Non-pigmented ciliary epithelial cell (primary cell): ENCODE measurements at places on chromosomes 3 and 15.

DNA sequence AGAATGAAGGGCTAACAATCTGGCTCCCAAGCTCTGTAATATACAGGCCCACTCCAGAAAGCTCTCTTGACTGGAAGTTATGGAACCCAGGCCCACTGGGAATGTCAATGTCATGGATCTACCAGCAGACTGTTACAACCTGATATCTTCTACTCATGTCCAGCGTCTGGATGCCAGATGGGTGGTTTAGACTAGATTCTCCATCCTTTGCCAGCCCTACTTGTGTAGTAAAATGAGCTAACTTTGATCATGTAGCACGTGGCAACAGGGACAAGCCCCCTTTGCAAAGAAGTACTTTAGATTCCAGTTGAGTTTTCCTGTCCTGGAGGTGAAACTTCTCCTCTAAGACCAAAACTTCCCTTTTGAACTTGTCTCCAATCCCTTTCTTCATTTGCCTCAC lies 55.1 kb downstream of the HEG1 start:
- DNase-seq, result no peak

DNA sequence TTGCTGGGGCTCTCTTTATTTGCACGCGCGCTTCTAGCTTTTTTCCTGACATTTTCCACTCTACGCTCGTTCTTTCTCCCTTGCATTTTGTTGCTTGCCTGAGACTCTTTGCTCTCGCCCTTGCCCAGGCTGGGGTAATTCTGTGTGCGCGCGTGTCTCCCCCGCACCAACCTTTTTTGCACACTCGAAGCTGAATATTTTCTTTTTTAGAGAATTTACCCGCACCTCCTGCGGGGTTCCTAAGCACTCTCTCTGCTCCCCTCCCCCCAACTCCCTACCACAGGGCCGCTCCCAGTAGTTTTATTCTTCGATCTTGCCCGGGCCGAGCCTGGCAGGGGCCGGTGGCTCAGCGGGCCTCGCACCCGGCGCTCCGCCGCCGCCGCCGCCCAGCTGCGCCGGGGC lies 732 bp downstream of the FAM43A start:
- no peak for DNase-seq

- no peak for DNase-seq
These were observed 15.3 kb upstream of the XXYLT1 start for GRCh38 chr3:195286115-195286872.

DNA sequence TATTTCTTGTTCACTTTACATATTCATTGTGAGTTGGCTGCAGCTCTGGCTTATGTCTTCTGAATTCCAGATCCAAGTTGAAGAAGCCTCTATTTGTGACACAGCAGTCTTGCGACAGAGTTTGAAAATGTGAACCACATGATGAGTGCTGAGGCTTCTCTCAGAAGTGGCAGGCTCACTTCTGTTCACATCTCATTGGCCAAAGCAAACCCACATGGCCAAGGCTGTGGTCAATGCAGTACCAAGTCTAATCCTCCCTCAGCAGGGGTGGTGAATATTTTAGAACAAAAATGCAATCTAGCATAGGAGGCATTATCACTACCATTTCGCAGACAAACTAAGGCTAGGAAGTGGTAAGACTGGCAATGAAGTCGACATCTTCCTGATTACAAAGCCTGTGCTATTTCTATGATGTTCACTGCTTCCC lies 45.2 kb downstream of the CDCP1 start:
- DNase-seq, result no peak

GRCh38 chr15:88607951-88608350 lies 13.2 kb upstream of the AEN start:
- DNase-seq, result no peak

DNA sequence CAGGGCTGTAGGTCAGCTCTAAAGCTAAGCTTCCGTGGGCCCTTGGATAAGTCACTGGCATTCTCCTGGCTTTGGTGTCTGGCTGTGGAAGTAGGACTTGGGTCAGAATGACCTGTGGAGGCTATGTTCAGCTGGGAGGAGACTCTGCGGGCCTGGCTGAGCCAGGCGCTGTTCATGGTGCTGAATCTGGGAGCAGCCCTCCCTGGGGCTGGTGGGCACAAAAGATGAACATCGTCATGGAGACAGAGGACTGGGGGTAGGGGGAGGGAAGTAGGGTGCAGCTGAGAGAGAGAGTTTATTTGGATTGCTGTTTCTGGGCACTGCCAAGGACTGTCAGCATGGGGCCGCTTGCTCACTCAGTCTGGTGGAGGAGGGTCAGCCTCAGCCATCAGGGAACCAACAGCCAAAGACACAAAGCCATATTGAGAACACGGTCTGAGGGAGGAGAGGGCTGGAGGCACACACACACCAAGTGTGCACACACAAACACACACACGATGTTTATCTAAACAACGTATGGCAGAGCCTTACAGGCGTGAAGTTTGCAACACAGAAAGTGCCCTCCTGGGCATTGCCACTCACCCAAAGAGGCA lies 120.7 kb upstream of the LINGO1 start:
- DNase-seq, result no peak

DNA sequence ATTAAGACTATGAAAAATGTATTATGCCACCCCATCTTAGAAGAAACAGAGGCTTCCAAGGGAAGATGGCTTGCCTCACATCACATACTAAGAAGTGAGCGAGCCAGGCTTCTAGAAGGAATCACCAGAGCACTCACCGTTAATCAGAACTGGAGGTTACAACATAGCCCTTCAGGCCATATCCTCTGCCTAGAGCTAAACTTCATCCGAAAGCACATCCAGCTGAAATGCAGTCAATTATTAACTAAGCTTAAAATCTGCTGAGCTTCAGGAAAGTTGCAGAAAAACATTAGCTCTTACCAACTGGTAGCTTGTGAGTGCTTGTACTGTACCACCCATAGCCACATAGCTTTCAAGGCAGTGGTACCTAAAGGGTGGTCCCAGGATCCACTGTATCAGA lies 483.2 kb downstream of the TBL1XR1 start:
- DNase-seq, result no peak

GRCh38 chr3:49377483-49377882 lies 19.3 kb upstream of the GPX1 start:
- no peak for DNase-seq

- peak; percentile 31 for DNase-seq
These were observed 34.3 kb downstream of the INTS14 start for GRCh38 chr15:65576664-65577063.

- no peak for DNase-seq
These were observed 117.2 kb downstream of the THRB start for GRCh38 chr3:24377218-24377993.

GRCh38 chr15:66131200-66131599 lies 122.3 kb downstream of the MEGF11 start:
- no peak for DNase-seq
